ENCODE measurements at places on chromosomes 3 and 15.

DNA sequence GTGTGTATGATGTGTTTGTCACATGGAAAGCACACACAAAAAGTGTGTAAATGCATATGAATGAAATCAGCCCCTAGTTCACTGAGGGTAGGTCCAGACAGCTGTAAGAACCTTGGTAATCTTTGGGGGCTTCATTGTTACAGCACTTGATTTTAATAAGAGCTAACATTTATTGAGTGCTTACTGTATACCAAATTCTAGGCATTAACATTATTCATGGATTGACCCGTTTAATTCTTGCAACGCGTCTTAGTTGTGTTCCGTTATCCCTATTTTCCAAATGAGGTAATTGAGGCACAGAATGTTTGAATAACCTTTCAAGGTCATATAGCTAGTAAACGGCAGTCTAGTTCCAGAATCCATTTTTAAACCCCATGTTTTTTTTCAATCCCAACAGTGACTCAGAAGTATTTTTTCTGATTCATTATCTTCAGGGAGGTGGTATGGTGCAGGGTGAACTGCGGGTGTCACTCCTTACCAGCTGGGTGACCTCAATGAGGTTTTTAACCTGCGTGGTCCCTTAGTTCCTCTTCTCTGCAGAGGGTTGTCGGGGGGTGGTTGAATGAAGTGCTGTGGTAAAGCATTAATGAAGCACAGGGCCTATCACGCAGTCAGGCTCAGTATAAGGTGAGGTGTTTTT lies 14.2 kb downstream of the RAB8B start:
- no peak for DNase-seq

DNA sequence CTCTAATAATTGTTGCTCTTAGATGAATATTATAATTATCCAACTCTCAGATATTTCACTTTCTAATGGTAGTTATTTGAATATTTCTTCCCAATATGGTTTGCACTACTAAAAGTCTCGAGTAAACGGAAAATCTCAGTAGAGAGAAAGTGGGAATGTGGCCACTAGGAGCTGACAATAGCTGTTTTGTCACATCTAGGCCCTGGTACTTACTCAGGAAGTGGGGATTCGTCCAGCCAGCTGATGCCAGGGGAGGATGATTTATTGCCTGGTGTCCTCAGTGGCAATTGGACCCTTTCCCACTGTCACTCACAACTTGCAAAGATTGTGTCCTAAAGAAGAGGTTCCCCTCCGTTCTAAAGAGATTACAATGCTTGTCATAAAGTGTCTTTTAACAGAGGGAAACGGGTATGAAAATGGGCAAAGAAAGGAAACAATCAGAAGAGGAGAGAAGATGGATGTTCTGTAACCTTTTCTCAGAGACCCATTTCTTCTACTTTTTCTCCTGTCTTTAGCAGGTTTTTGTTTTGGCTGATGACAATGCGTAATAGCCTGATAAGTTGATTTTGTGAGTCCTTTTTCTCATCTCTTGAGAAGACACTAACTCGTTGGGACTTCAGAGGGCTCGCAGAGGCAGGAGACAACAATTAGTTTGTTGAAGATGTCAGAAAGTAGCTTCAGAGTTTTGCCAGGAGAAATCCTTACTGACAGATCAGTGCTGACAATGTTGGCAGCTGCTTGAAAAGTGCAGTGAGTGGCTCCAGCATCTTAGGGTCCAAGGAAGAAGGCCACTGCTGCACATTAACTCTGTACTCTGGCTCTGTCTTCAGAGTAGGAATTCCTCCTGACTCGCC lies 320.6 kb downstream of the MECOM start:
- no peak for DNase-seq

GRCh38 chr3:50724831-50725230 lies 50.1 kb downstream of the DOCK3 start:
- no peak for DNase-seq

GRCh38 chr3:72949016-72949415 lies 47.6 kb upstream of the PPP4R2 start:
- no peak for DNase-seq

DNA sequence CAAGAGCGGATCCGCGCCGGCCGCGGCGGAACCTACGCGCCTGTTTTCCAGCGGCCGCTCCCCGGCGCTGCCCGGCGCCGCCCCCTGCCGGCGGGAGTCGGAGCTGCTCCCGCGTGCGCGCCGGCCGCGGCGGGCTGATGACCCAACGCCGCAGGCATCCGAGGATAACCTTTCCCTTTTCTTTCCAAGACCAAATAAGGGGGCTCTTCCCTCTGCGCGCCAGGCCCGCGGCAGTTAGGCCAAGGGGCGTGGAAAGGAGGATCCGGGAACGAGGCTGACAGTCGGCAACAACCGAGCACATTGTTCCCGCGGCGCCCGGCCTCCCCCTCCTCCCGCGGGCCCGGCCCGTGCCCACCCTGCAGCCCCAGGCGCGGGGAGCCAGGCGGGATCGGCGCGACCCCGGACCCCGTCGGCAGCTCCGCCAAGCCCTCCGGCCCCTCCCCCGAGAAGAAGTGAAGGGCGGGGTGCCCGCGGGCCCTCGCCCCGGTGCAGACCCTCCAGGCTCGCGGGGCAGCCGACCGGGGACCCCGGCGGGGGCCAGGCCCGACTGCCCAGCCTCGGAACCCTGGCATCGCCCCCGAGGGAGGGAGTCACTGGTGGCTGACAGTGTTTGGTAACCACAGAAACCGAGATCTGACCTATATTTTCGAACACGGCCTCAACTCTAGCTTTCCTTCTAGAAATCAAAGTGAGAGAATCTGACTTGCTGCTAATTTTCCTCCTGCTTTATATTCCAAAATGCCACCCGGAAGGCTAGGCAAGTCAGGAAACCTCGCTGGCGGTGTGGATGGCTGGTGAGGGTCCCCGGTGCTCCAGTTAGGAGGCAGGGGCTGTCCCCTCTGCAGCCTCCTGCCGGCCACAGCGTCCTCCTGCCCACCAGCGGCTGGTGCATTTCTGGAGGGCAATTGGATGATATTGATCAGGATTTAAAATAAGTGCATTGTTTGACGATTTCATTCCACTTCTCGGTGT lies 45.6 kb upstream of the SYNM start:
- DNase-seq: peak; percentile 19

DNA sequence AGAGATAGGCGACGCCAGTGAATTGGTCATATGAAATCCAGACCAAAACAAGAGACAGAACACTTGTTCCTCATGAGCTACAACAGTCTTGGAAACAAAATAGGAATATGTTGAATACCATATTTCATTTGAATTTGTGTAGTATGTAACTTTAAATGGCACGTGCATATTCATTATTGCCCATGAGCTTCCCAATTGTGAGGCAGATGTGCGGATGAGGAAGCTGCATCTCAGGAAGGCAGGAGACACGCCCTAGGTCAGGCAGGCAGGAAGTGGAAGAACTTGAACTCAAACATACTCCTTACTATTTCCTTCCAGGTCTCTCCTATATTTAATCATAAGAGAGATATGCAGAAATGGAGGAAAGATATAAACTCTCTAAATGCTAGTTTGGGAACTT lies 106.8 kb upstream of the SLC2A2 start:
- no peak for DNase-seq

GRCh38 chr3:16496008-16496407 lies 17.5 kb downstream of the RFTN1 start:
- DNase-seq: no peak

DNA sequence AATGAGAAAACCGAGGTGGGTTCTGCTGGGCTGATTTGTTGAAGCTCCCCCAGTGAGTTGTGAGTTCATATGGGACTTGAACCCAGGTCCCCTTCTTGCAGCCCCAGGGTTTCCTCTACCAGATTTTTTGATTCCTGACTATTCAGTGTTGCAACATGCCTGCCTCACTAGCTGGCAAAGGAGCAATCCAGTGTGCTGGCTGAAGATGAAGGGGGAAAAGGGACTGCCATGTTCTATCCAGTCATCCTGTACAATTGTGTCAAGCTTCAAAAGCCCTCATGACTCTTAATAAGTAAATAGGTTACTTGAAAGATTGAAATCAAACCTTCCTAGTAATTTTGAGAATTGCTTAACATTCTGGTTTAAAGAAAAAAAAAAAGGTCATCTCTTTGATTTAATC lies 211.5 kb upstream of the TP63 start:
- no peak for DNase-seq

GRCh38 chr3:130576375-130577266 lies 59.6 kb downstream of the COL6A6 start:
- DNase-seq: no peak

DNA sequence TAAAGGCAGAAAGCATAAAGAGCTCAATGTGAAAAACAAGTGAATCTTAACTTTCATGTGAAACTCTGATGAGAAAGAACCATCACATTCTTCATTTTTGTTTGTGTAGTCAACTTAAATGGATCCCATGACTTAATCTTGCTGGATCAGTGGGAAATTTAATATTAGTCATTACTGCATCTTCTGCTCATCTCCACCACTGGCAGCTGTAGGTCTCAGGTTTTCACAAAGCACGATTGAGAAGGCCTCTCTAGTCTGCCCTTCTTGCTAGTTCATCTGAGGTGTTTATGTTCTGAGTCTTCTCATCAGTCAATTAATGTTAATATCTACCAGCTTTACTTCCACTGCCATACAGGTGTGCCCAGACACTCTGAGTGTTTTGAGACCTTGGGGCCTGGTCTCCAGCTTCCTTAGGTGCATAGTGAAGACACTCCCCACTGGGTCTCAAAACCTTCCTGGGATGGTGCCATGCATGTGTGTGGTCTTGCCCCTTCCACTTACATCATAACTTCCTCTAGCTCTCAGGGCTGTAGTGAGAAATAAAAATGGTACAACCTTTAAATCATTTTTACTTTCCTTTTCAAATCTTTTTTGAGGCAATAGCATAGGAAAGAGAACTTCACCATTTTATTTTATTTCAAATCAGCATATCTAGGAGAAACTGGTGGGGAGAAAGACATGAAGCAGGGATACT lies 421.6 kb upstream of the CBLB start:
- no peak for DNase-seq

DNA sequence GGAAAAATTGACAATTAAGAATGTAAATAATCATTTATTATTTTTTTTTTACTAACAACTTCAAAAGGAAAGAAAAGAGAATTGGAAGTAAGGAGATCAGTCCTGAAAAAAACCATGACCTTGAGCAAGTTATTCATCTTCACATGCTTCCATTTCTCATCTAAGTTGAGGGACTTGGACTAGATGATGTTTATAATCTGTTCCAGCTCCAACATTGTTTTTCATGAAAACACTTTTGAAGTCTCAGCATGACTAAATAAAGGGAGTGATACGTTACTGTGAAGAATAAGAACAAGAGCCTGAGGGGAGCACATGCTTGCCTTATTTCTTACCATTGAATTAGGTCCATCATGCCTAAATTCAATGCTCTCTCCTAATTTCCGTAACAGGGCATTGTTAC lies 95.7 kb downstream of the STRIT1 start:
- DNase-seq: no peak

- DNase-seq: no peak
Observed at GRCh38 chr3:139202226-139202958, 141.4 kb upstream of the MRPS22 start.

- DNase-seq: no peak
Observed at GRCh38 chr15:60627298-60627943, 148.5 kb upstream of the ICE2 start.

DNA sequence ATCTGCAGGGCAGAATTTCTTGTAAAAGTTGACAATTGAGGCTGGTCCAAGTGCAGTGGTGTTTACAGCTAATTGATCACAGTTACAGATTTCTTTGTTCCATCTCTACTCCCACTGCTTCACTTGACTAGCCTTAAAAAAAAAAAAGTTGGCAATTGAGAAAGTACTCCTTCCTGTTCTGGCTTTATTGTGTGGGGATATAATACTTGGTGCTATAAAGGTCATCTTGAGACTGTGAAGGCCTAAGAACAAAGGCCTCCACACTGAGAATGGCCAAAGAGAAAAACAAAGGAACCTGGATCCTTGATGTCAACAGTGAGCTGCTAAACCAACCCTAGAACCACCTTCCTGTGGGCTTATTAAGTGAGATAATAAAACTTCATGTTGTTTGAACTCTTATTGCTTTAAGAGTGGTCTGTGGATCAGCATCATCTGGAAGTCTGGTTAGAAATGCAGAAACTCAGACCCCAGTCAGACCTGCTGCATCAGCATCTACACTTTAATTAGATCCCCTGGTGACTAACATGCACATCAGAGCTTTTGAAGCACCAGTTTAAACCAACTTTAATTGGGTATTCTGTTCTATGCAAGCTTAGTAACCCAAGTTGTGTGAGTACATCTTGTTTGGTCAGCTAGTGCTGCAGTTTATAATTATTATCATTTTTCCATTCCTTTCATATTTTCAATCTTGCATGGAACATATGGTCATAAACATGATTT lies 55.2 kb downstream of the TMOD3 start:
- no peak for DNase-seq

DNA sequence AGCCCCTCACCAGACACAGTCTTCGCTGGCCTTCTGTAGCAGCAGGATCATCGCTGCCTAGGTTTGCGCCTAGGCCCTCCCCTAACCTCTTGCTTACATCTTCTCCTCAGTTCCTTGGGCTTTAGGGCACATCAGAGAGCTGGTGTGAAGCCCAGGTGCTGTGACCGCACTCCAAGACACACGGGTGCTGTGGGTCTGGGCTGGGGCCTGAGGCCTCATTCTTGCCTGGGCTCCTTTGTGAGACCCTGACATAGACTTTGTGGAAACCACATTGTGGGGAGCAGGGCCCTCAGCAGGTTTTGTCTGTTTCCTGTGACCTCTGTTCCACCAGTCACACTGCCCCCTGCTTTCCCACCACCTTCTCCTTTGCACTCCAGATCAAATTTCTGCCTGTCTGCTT lies 8.0 kb downstream of the AMIGO3 start:
- no peak for DNase-seq

GRCh38 chr3:127674790-127675189 lies 2.0 kb downstream of the ABTB1 start:
- no peak for DNase-seq

GRCh38 chr15:49706805-49707204 lies 86.0 kb downstream of the DTWD1 start:
- no peak for DNase-seq

DNA sequence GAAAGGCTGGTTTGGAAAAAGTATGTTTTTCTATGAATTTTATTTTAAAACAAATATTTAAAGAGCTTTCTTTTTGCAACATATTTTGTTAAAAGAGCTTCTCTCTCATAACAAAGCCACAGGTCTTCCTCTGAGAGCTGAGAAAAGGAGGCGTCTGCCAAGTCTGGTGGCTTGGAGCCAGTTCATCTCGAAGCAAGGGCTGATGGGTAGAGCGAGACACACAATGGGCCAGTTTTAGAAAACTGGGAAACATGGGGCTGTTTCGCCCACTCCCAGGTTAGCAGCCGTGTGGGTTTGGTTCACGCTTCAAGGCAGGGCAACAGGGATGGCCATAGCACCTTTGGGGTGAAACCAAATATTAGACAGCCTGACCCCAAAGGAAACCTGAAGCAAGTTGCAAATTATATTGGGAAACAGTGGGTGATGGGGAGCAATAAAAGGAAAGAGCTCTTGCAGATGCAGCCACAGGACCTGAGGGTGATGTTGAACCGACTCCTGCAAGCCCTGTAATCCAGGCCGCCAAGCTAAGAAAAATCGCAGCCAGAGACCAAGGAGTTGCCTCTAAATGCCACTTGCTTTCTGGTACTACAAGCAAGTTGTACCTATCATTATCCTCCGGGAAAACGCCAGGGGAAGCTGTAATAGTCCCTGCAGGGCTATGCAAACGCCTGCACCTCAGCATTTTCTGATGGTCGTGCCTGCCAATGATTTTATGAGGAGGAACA lies 88.4 kb upstream of the GALNT15 start:
- DNase-seq: no peak

- no peak for DNase-seq
Observed at GRCh38 chr15:25939122-25939521, 76.0 kb upstream of the ATP10A start.

- no peak for DNase-seq
Observed at GRCh38 chr3:151169262-151169947, 33.6 kb downstream of the GPR171 start.
